ENCODE measurements at places on chromosomes 7 and 10. TPM values are rescaled to one million over a fixed set of nuclear protein-coding genes. Genes with fewer than 3 reads are reported as not detected.
A peak's percentile ranks its signal among the peaks of the same experiment; 100 is the strongest.

GATA3 gene
- total RNA-seq = 16.0 TPM

DNA sequence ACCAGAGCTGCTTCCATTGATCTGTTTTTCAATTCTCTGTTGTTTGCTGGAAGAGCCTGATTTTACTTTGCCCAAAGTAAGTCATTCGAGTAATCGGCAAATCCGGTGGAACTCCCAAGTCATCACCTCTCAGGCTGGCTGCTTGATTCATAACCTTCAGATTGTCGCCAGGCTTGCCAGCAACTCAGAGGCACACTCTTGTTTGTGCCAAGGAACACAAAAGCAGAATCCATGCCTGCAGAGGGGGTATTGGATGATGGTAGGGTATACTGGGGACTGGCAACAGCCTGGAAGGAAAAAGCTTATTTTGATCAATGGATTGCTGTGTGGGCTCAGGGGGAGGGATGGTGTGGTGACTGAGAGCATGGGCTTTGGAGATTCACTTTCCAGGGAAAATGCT, 542.4 kb downstream of the SORCS3 start:
- DNase-seq = no peak

KCND2 gene
- total RNA-seq = 0.79 TPM

DNTT gene
- 0.10 TPM for total RNA-seq

DNA sequence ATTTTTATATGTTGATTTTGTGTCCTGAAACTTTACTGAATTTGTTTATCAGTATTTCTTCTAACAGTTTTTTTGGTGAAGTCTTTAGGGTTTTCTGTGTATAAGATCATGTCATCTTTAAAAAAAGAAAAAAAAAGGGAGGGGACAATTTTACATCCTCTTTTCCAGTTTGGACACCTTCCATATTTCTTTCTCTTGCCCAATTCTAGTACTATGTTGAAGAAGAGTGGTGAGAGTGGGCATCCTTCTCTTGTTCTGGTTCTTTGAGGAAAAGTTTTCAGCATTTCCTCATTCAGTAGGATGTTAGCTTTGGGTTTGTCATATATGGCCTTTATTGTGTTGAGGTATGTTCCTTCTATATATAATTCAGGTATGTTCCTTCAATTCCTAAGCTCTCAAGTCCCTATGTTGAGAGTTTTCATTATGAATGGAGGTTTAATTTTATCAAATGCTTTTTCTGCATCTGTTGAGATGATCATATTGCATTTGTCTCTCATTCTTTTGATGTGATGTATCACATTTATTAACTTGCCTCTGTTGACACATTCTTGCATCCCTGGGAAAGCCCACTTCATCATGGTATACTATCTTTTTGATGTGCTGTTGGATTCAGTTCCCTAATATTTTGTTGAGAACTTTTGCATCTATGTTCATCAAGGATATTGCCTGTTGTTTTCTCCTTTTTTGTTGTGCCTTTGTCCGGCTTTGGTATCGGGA, 12.1 kb downstream of the TAS2R40 start:
- no peak for DNase-seq

DNA sequence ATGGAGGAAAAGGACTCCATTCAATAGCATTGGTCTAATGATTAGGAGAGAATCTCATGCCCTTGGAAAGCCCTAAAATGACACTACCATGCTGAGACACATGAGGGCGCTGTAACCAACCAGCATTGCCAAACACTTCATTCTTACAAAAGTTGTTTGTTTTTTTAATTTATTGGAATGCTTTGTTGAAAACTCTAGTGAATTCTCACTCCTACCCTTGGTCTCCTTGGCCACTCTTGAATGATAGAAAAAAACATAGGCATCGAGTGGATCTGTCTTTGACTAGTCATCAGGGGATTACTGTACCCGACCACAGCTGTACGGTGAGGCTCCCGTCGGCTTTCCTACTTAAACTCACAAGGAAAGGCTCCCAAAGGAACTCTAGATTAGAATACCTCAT, 29.3 kb upstream of the ADD3 start:
- DNase-seq = no peak

DNA sequence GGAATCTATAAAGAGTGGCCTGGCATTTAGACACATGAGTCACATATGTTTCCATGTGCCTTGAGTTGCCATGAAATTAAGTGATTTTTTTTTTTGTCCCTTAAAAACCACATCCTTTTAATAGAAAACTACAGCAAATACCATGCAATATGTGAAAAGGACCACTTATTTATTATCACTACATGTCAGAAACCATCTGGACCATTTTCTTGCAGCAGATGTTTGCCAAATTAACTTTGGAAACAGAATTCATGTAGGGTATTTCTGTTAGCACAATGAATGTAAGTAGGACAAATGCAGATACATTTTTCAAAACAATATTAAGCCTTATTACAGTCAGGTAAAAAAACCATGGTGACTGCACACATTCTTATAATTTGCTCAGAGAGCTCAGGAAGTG, 230.6 kb downstream of the REEP3 start:
- no peak for DNase-seq

DNA sequence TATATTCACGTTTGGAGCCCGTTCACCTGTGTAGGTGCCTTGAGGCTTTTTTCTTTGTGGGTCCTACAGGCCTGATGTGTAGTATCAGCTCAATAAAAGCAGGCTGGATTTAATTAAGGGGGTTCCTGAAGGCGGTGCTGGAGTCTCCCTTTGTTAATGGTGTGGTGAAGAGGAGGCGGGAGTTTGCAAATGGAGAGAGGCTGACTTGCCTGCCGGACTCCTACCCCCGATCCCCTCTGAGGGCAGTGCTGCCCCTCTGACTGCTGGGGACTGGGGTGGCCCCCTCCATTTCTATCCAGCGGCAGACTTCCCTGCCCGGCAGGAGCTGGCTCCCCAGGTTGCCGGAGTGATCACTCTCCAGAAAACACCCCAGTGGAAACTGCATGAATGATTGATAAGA, 45.1 kb downstream of the ZMIZ1 start:
- no peak for DNase-seq

- DNase-seq = peak; percentile 92
These were observed 694 bp downstream of the COL1A2 start for GRCh38 chr7:94395141-94396036.

CYP2C8 gene
- 0.30 TPM for total RNA-seq

DNA sequence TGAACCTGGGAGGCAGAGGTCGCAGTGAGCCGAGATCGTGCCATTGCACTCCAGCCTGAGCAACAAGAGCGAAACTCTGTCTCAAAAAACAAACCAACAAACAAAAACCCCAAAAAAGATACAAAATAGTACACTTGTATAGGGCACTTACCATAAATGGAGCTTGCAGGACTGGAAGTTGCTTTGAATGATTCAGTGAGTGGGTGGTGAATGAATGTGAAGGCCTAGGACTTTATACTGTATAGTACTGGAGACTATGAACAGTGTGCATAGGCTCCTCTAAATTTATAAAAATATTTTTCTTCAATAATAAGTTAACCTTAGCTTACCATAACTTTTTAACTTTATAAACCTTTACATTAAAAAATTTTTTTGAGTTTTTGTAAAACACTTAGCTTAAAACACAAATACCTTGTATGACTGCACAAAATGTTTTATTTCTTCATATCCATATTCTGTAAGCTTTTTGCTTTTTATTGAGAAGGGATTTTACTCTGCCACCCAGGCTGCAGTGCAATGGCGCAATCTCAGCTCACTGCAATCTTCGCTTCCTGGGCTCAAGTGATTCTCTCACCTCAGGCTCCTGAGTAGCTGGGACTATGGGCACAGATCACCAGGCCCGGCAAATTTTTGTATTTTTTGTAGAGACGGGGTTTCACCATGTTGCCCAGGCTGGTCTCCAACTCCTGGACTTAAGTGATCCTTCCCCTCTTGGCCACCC, 6.9 kb upstream of the H2AZ2 start:
- no peak for DNase-seq

TEX47 gene
- not detected for total RNA-seq

GRCh38 chr10:103454026-103454425, 1.9 kb upstream of the CALHM2 start:
- DNase-seq = no peak

GRCh38 chr7:82141427-82141826, 302.1 kb downstream of the CACNA2D1 start:
- DNase-seq = no peak

DNA sequence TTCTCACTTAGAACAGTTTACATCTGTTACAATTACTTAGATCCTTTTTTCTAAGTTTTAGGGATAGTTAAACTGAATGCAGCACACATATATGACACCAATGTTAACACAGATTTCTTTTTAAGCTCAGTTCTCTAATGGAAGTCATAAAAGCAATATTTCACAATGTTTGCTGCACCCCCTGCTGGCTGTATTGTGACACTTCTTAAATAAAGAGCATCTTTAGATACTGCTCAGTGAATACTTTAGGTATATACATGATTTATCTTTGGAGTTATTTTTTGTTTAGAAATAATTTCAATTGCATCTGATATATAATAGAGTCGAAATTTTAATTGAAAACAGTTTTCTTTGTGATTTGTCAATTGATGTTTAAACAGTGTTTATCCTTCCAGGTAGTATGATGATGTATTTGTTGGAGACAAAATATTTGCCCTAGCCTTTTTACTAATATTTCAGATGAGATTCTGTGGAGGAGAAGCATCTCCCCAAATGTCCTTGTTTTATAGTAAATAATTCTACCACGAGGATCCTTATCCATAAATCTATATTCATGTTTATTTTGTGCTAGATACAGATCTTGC, 174.4 kb downstream of the ST7 start:
- peak; percentile 25 for DNase-seq

DNA sequence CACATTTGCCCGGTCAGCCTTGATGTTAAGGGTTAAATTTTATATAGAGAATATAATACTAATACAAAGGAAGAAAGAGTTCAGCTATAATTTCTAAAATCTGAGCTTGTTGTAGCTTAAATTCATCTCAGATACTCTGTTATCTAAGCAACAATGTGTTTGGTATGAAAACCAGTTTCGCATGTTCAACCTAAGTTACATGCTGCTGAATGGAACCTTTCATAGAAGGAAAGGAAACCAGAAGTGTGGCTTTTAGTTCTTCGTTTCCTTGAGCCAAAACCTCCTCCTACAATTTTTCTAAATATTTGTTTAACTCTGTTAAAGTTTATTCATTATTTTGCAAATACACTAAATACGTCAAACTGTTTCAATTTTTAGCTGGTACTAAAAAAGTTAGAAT, 18.5 kb downstream of the AGR2 start:
- no peak for DNase-seq

DNA sequence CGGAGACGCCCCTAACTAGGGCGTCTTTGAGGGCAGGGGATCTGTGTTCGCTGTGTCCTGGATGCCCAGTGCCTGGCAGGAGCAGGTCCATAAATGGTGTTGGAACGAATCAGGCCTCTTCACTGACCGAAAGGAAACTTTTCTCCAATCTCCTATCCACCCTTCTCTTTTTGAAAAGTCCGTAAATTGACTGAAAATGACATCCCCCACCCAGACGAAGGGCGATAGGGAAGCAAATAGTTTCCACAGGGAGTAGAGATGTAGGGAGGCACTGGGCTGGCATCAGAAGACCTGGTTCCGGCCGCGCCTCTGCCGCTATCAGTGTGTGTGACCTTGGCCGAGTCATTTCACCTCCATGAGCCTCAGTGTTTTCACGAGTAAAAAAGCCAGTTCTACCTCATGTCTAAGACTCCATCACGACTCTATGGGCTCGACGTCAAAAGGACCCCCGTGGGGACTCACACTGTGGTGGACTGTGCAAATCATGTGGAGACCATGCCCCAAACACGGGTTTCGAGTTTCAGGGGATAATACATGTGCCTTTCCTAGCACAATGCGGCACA, 497 bp upstream of the RAB11FIP2 start:
- no peak for DNase-seq

GRCh38 chr7:142961973-142962926, at the start of gene KEL:
Gene KEL, minus strand, starts transcription at chr7:142962363. Its CDS starts 157 bp downstream, at chr7:142962206.
- DNase-seq = no peak

DNA sequence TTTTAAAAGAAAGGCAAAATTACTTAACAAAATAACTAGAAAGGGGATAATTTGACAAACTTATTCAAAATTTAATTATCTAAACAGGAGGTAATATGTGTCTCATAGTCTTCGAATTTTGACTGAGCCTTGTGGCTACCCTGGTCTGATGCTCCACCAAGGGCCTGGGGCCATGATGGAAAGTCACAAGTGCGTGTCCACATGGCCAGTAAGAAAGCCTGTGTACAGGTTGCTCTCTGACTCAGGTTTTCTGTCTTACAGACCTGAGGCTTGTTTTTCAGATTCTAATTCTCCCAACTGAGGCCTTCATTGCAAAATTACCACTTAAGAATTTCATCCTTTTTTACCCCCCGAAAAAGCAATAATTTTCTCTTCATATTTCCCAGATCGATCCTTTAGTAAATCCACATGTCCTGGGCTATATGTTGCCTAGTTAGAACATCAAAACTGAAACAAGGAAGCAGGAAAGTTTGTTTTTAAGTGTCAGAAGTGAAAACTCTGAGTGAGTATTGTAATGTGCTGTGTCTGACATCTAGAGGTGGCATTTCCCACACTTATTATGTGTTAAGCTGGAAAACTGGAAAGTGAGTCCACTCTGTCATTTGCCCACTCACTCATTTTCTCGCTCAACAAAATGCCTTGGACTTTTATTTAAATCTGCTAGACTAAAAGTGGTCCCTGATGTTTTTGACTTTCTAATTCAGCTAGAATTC, 10.0 kb downstream of the CYP3A43 start:
- no peak for DNase-seq

Measured in skin of body (tissue), 3 donors.